ENCODE measurements at places on chromosomes 7 and 10.

GRCh38 chr7:1536743-1537534 lies 6.4 kb downstream of the MAFK start:
- DNase-seq, result peak; percentile 97

GRCh38 chr10:42975558-42976340 lies 101.1 kb upstream of the RET start:
- no peak for DNase-seq

GRCh38 chr10:130630135-130630534 lies 493.9 kb downstream of the GLRX3 start:
- no peak for DNase-seq

- DNase-seq, result no peak
These were observed 12.7 kb downstream of the TSPAN14 start for GRCh38 chr10:80466724-80467326.

DNA sequence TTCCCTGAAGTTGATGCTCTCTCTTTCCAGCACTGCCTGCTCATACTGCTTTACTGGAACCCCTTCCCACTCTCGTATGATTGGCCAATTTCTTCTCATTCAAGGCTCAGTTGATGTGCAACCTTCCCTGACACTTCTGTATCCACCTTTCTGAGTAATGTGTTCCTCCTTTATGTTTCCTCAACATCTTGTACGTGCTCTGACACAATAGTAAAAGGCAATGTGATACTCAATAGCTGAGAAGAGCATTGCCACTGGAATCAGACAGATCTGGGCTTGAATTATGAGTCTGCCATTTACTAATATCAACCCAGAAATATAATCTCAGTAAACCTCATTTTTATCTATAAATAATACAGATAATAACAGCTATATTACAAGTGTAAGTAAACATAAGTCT lies 34.7 kb downstream of the ARL4A start:
- DNase-seq, result no peak

GRCh38 chr7:101378751-101379174 lies 16.1 kb downstream of the COL26A1 start:
- DNase-seq, result no peak

GRCh38 chr10:124296121-124296812 lies 122.5 kb downstream of the OAT start:
- no peak for DNase-seq

DNA sequence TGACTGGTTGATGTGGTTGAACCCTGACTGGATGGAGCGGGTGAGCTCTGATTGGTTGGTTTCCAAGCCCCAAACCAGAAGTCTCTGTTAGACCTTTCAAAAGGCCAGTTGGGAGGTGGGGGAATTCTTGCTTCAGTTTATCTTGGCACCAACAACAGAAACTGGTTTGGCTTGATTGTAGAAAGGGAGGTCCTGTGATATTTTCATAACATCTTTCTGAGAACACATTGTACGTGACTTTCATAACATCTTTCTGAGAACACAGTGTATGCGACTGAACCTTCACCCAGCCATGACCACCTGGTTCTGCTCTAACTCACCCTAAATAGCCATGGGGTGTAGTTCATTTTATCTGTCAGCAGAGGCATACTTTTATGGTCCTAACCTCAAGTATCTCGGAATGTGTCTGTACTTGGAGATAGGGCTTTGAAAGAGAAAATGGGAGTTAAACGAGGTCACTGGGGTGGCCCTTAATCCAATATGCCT lies 88.3 kb downstream of the GALNT17 start:
- DNase-seq, result no peak

DNA sequence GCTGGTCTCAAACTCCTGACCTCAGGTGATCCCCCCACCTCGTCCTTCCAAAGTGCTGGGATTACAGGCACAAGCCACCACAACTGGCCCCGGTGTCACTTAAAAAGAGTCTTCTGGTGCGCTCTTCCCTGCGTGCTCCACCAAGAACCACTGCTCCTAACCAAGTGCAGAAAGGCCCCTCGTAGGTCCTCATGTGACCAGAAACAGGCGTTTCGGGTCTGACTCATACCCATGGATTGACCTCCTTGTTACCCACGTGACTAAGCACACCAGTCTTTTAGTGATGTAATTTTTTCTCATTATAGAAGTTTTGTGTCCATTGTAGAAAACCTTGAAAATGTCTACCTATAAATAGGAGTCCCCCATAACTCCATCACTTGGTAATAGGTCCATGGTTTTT lies 13.9 kb downstream of the FKBP6 start:
- DNase-seq, result no peak

DNA sequence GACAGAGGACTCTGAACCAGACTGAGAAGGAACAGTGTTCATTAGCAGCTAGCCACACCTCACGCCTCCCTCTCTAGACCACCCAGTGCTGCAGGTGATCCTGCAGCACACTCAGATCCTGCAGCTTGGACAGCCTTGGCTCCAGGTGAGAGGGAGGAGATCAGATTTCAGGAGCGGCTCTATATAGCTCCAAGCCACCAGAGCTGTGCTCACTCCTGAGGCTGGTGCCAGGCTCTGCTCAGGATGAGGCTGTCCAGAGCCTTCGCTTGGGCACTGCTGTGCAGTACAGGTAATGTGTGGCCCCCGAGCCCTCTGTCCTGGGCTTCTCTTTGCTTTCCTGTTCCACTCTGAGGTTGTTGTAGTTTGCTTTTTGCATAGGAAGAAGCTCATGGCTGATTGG lies 42.4 kb downstream of the C10orf120 start:
- no peak for DNase-seq

GRCh38 chr7:157713591-157713990 lies 376.8 kb downstream of the DNAJB6 start:
- no peak for DNase-seq

DNA sequence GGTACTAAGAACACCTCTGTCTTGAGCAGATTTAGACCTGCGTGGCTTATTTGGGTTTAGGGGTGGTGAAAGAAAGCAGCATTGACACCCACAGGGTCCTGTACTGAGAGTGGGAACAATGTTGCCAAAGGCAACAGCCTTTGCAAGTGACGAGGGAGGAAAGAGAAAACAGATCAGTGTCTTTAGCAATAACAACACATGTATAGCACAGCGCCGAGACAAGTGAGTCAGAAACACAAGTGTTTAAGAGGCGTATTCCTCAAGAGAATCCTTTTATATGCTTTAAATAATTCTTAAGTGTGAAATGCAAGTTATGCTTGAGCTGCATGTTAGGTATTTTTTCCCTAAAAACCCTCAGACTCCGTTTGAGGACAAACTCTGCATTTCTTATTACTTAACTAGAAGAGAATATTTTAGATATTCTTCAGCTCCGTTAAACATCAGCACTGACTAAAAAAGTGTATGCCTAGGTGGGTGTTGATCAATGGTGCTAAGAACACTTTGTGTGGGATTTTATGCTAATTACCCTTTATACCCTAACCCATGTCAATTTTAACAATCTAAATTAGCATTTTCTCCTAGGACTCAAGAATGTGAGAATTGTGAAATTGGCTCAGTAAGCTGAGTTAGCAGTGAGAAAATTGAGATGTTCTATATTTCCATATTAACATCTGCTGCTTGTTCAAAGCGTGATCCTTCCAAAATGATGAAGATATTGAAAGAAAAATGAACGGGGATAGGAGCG lies 1095.4 kb upstream of the CELF2 start:
- DNase-seq, result no peak

GRCh38 chr7:10221084-10221483 lies 752.6 kb upstream of the PHF14 start:
- no peak for DNase-seq

DNA sequence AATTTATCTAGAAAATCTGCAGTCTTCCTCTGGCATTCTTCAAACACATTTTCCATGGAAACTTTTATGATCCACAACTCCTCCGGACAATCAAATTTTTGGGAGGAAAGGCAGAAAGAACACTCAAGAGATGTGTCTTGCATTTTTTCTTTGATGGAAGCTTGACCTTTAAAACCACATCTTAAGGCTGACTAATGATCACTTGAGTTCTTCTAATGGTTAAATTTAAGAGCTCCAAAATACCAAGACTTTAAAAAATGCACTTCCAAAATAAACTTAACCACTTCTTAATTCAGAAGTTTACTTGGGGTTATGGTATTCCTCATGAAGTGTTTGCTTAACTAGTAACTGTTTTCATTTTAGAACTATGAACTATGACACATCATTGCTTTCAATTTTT lies 43.3 kb downstream of the ETV1 start:
- DNase-seq, result no peak

DNA sequence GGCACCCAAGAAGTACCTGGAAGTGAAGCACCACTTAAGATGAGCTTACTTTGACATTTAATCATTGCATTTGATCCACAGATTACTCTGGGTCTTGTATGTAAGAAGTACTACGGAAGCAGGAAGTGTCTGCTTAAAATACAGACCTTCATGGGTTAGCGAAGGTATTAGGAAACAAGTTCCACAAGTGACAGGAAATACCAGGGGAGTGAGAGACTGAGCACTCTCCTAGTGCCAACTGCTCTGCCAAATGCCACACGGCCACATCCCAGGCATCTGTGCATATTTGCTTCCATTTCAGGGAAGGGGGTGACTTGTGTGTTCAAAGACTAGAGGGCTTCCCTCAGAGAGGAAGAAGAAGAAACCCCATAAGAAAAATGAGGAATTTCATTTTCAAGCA lies 57.2 kb upstream of the ANK3 start:
- DNase-seq, result no peak

DNA sequence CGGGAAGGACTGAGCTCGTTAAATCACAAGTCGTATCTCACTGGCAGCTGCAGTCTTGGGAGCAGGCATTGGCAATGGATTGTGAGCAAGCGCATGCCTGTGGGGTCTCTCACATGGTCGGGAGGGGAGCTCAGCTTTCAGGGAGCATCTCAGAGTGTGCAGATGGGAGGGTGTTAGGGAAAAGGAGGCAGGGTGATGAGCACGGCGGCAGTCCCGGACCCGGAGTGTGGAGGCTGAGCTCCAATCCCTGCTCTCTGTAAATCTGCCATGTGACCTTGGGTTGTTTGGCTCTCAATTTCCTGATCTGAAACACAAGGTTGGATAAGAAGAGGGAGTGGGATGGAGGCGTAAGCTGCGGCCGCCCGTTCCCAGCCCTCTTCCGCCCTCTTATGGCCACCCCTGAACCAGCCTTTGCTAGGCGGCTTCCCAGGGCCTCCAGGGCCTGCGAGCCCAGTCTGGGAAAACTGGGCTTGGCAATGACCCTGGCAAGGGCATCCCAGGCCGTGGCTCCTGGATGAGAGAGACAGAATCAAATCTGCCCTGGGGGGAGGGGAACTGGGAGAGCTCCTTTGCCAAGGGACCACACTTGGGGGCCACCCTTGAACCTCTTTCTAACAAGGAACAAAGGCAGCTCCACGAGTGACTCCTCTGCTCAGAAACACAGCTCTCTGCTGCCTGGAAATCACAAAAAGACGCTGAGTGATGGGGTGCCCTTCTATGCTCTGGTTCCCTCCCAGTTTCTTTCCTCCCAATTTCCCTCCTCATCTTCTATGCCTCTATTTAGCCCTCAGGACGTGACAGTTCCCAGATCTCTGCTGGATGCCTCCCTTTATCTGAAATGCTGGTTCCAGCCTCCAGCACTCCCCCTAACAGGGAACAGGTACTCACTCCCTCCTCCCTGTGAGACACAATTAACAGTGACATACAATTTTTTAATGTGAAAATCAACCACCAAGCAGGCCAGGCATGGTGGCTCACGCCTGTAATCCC lies 41.7 kb upstream of the LOXL4 start:
- DNase-seq, result peak; percentile 89

- no peak for DNase-seq
These were observed 93.3 kb downstream of the DLG5 start for GRCh38 chr10:77833225-77833624.

GRCh38 chr7:139124084-139124914 lies 14.8 kb upstream of the ZC3HAV1 start:
- no peak for DNase-seq

DNA sequence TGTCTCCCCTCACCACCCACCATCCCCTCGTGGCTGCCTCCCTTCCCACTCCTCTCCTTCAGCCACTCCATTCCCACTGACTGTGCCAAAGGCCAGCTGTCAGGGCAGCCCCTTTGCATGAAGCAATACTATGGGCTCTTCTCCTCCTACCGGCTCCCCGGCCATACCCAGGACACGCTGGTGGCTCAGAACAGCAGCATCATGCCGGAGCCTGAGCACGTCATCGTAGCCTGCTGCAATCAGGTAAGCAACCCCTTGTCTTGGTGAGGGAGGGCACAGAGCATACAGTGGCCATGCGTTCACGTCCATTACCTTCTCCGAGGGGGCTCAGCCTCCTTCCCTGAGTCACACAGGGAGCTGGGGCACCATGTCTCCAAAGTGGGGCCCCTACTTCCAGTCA lies 11.6 kb downstream of the CHAT start:
- no peak for DNase-seq

- no peak for DNase-seq
These were observed 41.9 kb upstream of the TPST1 start for GRCh38 chr7:66163186-66163610.

- DNase-seq, result no peak
These were observed 28.8 kb upstream of the TSPAN33 start for GRCh38 chr7:129115676-129116075.

DNA sequence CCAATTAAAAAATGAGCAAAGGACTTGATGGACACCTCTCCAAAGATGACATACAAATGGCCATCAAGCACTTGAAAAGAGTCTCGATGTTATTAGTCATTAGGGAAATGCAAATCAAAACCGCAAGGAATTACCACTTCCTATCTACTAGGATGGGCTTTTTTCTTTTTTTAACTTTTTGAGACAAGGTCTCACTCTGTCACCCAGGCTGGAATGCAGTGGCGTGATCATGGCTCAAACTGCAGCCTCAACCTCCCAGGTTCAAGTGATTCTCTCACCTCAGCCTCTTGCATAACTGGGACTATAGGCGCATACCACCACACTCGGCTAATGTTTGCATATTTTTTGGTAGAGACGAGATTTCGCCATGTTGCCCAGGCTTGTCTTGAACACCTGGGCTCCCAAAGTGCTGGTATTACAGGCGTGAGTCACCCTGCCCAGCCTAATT lies 13.6 kb downstream of the NKX1-2 start:
- no peak for DNase-seq

GRCh38 chr7:82166260-82167015 lies 277.1 kb downstream of the CACNA2D1 start:
- DNase-seq, result no peak

DNA sequence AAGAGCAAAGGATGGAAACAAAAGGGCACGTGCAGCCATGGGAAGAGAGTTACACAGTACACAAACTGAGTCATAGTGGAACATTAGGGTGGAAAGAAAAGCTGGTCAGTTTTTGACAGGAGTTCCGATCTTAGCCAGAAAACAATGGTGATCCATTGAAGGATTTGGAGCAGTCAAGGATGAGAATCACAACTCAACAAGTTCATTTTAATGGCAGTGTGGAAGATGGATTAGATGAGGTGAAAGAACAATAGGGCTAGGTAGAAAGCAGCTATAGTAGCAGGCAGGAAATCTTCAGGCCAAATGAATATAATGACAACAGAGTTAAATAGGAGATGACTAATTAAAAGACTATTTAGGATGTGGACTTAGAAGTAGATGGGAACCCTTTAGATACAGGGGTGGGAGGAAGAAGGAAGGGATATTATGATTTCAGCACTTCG lies 136.3 kb downstream of the DOCK4 start:
- no peak for DNase-seq

DNA sequence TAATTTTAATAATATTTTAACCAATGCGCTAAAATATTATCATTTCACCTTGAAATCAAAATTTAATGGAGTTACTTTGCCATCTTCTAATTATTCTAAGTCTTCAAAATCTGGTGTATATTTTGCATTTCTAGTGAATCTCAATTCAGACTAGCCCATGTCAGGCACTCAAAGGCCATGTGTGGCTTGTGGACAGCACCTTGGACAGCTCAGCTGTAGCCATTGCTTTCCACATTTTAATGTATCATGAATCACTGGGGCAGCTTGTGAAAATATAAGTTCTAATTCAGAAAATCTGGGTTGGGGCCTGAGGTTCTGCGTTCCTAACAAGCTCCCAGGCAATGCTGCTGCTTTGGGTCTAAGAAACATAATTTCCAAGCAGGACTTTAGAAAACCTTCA lies 57.2 kb downstream of the MGAM2 start:
- no peak for DNase-seq
